ENCODE measurements at places on chromosomes 16 and 17.

DNA sequence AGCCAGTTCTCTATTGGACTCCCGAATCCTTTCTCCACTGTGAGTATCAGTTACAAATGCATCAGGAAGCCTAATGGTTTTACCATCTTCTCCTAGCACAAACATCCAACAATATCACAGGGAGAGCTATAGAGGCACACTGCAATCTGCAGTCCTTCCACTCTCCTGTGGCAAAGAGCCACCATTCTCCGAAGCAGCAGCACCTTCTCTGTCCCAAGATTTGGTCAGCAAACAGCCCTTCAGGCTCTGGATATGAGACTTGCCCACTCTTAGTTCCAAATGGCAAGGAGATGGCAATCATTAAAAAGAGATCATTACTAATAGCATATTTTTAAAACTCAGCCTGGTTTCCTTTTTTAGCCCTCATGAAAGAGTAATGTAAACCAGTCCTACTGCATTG lies 223.4 kb downstream of the HS3ST3A1 start:
- DNase-seq, result no peak

- DNase-seq, result no peak
Measured at GRCh38 chr16:88807142-88807625, 3.6 kb downstream of the CDT1 start.

GRCh38 chr17:76414334-76415295 lies 30.2 kb downstream of the SPHK1 start:
- DNase-seq, result no peak

- DNase-seq, result no peak
Measured at GRCh38 chr17:72150632-72151460, 30.0 kb downstream of the SOX9 start.

DNA sequence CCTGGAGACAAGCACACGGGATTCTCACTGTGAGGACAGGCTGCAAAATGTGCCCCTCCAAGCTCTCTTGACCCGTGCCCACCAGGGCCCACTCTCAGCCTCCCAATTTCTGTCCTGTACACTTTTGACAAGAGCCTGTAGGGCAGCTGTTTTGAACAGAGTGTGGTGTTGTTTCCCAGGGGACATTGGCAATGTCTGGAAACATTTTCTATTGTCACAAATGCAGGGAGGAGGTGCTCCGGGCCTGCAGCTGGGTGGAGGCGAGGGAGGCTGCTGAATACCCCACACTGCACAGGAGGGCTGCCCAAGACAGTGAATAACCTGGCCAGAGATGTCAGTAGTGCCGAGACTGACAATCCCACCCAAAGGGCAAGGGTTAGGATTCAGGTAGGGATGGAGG lies 10.5 kb downstream of the CEP295NL start:
- DNase-seq, result no peak

- DNase-seq, result no peak
Measured at GRCh38 chr17:2194889-2195335, 108.7 kb downstream of the SMG6 start.

GRCh38 chr16:71352466-71352865 lies 6.1 kb upstream of the CALB2 start:
- no peak for DNase-seq

- DNase-seq, result no peak
Measured at GRCh38 chr16:89722392-89723278, 1.3 kb downstream of the ZNF276 start.

- no peak for DNase-seq
Measured at GRCh38 chr17:40794466-40794865, 5.3 kb downstream of the KRT28 start.

DNA sequence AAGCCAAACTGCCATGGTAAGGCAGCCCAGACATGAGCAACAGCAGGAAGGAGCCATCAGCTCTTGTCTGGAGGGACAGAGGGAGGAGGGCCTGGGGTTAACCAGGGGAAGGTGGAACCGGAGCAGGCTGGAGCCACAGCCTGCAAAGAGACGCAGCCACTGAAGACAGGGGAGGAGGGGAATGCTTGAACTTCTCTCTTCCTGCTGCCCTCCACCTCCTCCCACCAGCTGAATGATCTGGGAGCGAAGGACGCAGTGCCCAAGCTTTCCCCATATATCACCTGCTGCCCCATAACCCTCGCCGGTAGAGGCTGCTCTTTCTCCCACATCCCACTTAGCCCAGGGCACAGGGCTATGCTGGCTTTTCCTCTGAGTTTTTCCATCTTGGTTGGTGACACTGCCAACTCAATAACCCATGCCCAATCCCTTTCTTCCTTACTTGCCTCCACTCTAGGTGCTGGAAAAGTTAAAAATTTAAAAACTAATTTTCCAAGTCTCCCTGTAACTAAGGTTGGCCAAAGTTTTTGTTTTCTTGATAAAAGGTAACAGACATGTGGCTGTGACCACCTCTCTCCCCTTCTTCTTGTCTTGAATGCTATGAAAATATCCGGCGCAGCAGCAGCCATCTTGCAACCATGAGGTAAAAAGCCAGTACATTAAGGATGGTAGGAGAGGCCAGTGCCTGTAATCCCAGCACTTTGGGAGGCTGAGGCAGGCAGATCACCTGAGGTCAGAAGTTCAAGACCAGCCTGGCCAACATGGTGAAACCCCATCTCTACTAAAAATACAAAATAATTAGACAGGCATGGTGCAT lies 21.8 kb upstream of the CACNG4 start:
- no peak for DNase-seq

DNA sequence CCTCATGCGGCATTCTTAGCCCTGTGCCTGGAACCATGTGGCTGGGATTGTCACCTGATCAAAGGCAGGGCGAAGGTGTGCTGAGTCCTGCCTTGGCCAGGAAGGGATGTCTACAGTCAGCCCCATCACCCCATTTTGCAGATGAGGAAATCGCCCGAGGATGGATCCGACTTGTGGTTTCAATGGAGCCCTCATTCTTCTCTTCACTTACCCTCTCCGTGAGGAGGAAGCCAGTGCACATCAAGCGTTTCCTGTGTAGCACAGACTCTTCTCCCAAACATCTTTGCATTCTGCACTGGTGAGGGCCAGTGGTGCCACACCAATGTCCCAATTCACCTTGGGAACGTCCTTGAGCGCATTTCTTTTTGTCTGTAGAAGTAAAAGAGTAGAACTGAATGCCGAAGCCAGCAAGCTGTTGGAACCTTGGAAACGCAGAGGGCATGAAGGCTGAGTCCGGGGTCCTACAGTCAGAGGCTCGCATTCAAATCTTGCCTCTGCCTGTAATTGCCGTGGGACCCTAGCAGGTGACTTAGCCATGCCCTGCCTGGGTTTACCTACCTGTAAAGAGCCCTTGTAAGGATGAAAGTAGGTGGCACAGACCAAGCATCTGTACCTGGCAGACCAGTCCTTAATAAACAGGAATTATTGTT lies 85.4 kb downstream of the IRF8 start:
- DNase-seq, result no peak

GRCh38 chr16:13136901-13137300 lies 235.5 kb downstream of the SHISA9 start:
- no peak for DNase-seq

DNA sequence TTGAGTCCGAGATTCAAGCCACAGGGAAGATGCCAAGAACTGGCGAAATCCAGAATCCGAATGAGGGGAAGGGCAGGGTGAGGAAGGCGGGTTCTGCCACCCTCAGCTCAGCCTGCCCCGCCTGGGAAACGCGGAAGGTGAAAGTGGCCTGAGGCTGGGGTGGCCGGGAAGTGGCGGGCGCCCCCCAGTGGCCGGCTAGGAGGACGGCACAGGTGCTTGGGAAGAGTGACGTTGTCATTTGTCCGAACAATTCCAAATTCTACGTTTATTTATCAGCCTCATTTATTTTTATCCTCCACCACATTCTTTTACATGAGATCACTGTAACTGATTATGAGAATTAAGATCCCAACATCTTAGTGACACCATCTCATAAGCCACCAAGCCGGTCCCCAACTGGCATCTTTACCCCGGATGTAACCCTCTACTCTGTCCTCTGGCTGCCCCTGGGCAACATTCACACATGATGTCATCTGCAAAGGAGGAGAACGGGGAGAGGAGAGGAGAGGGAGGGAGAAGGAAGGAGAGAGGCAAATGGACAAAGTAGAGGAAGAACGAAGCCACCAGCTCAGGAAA lies 21.3 kb downstream of the SRCIN1 start:
- DNase-seq, result peak; percentile 66

DNA sequence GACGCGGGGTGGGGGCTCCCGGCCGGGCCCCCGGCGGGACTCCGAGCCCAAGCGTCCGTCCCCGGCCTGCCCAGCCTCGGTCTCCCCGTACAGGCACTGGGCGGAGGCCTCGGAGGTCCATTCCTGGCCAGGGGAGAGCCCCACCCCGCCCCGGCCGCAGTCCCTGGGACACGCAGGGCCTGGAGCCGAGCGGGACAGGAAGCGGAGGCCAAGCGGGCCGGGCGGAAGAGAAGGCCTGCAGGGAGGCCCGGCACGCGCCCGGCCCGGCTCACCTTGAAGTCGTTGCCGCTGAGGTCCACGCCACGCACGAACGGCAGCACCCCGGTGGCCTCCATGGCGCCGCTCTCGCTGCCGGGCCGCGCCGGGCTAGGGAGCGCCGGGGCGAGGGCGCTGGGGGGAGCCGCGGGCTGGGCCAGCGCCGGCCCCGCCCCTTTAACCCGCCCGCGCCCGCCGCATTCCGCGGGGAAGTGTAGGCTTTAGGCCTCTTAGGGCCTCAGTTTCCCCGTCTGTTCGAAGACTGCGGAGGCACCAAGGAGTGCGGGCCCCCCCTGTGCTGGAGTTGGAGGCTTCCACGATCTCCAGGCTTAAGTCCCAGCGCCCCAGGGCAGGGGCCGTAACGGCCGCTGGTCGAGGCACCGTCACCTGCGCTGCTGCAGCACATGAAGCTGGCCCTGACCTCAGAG lies at the start of gene FLII:
Gene FLII (minus strand): TSS at position 383 of the 683 bp plus-strand sequence. CDS start 48 bp downstream, at position 335.
- DNase-seq, result peak; percentile 42

DNA sequence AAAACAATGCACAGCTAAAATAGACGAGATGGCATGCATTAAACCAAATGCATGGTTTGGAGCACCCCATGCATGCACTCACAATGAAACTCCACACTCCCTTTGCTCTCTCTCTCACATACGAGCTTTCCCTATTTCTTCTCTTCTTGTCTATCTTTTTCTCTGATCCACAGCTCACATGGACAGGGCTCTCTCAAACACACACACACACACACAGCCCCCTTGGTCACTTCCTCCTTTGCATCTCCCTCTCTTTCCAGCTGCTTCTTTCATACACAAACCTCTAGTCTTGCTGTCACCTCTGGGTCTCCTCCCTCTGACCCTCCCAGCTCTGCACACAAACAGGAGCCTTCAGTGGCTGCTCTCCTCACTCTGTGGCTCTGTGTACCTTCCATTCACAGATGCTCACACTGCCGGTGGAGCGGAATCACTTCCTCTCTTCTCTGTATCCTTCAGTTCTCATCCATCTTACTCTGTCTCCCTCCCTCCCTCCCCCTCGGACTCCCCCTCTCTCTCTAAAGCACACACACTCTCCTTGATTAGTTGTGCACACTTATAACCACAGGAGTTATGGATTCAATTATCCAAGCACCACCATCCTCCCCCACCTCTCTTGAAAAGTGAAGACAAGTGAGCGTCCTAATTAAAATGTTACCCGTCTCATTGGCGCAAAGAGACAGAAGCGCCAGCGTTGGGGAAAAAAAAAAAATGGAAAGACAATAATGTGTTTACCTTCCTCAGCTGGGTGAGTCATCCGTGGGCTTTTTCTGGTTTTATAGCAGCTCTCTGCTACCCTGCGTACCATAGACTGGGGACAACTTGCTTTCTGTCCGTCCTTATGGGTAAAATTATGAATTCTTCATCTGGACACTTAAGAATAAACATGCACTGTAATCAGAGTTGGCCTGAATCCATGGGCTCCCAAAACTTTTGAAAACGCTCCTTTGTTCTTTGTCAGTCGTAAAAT lies 90.8 kb downstream of the SHISA6 start:
- no peak for DNase-seq

- DNase-seq, result no peak
Measured at GRCh38 chr17:9676084-9676483, 30.8 kb downstream of the USP43 start.

- DNase-seq, result no peak
Measured at GRCh38 chr17:37123941-37124820, 175.4 kb downstream of the AATF start.

DNA sequence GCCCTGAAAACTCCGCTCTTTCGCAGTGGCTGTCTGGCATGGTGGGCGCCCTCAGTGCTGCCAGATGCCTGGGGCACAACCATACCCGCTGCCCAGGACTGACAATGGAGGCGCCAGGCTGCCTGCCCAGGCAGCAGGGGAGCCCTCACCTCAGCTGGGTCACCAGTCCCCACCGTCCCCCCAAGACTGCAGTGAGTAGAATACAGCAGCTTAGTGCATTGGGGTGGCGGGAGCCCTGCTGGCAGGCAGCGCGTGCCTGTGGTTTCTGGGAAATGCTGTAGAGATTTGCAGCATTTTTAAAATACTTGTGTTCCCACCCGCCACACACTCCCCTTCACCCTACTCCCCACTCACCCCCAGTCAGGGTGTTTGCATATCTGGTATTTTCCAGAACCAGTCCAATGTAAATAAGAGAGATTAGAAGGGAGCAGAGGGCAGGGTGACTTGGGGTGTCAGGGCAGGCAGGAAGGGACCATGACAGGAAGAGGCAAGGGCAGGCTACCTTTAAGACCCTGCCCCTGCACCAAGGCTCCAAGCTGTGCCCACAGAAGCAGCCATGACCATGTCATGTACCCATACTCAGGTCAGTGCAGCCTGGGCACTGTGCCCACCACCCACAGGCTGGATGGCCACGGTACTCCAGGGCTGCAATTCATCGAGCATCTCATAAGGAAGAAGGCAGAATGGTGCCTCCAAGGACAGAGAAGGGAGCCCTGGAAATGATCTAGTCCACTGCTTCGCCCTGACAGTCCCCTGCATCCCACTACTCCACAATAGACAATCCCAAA lies 21.5 kb downstream of the MYO18A start:
- DNase-seq, result no peak

DNA sequence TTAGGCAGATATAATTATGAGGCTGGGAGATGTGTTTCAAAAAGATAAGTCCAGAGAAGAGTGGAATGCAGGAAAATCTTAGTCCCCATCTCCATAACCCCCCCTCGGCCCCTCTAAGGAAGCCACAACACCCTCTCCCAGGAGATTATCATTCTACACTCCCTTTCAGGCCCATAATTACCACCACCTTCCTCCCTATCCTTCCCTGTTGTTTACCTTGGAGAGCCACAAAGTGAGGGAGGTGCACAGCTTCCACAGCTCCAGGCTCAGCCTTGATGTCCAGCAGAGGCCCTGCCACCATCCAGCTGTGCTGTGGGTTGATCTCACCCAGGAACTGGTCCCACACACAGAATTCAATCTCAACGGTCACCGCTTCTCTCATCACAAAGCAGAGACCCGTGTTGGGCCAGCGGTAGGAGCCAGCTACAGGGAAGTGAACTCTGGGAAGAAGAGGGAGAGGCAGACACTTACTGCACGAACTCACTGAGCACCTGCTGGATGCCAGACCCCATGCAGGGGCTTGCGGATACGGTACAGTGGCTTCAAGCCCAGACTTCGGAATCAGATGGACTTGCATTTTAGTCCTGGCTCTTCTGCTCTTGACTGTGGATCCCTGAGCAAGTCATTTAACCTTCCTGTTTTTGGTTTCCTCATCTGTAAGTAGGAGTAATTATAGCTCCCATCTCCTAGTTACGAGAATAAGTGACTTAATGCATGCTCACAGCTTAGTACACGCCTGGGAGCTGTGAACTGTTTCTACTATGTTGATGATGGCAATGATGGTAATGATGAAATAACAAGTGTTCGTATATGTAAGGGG lies 44.1 kb downstream of the MIS12 start:
- DNase-seq, result no peak

- DNase-seq, result no peak
Measured at GRCh38 chr17:80963812-80964543, 27.7 kb upstream of the CHMP6 start.

GRCh38 chr16:10824111-10824893 lies 5.7 kb upstream of the TVP23A start:
- no peak for DNase-seq

Measured in WERI-Rb-1 (cell line).